SK-MEL-5 (cell line): ENCODE measurements at places on chromosomes 6 and 20. TPM values are rescaled to one million over a fixed set of nuclear protein-coding genes. Genes with fewer than 3 reads are reported as not detected.

TFEB gene
- total RNA-seq: 1.9 and 3.7 TPM in 2 replicates

RBPJL gene
- not detected in 2 replicates for total RNA-seq

FAM83D gene
- total RNA-seq: 35.7 and 36.6 TPM in 2 replicates

HSPA1B gene
- total RNA-seq: 104 TPM in 2 replicates

UBD gene
- not detected in 2 replicates for total RNA-seq

ARMC12 gene
- total RNA-seq: 0.35 TPM in 1 of 2 replicates, not detected in the other

CFB gene
- total RNA-seq: not detected in 2 replicates

MMS22L gene
- 15.1 and 16.4 TPM in 2 replicates for total RNA-seq

ZNF512B gene
- 8.5 and 8.9 TPM in 2 replicates for total RNA-seq

SLC52A3 gene
- total RNA-seq: 0.03 and 0.11 TPM in 2 replicates

KAT14 gene
- 18.6 and 20.7 TPM in 2 replicates for total RNA-seq

GNRH2 gene
- not detected in 2 replicates for total RNA-seq

BACH2 gene
- 0.77 and 0.88 TPM in 2 replicates for total RNA-seq

FKBP1C gene
- total RNA-seq: 0.98 and 1.4 TPM in 2 replicates

ATG5 gene
- 27.8 and 32.6 TPM in 2 replicates for total RNA-seq

DSTN gene
- 180 and 190 TPM in 2 replicates for total RNA-seq

FOXQ1 gene
- not detected in 2 replicates for total RNA-seq

SIRPB2 gene
- not detected in 2 replicates for total RNA-seq

RCAN2 gene
- 0.11 TPM in 1 of 2 replicates, not detected in the other for total RNA-seq

CST5 gene
- total RNA-seq: 0.26 TPM in 1 of 2 replicates, not detected in the other

CALHM5 gene
- 0.05 TPM in 1 of 2 replicates, not detected in the other for total RNA-seq

MCHR2 gene
- 0.16 and 0.18 TPM in 2 replicates for total RNA-seq

HTR1B gene
- total RNA-seq: not detected in 2 replicates

LAMA4 gene
- total RNA-seq: 48.9 and 54.9 TPM in 2 replicates

CTAGE9 gene
- total RNA-seq: not detected in 2 replicates

NR2E1 gene
- total RNA-seq: 0.18 and 0.24 TPM in 2 replicates

LKAAEAR1 gene
- 1.1 TPM in 1 of 2 replicates, not detected in the other for total RNA-seq

CRISP2 gene
- not detected in 2 replicates for total RNA-seq

MRPL14 gene
- total RNA-seq: 60.0 and 61.2 TPM in 2 replicates

ERMARD gene
- total RNA-seq: 16.2 and 18.1 TPM in 2 replicates

SEL1L2 gene
- not detected in 2 replicates for total RNA-seq

TPD52L2 gene
- 74.4 and 76.4 TPM in 2 replicates for total RNA-seq

VGLL2 gene
- total RNA-seq: not detected in 2 replicates

RNF114 gene
- total RNA-seq: 85.0 and 90.6 TPM in 2 replicates

CPNE5 gene
- 0.63 TPM in 1 of 2 replicates, not detected in the other for total RNA-seq

THEMIS gene
- total RNA-seq: not detected in 2 replicates

ULBP2 gene
- total RNA-seq: 0.37 and 0.61 TPM in 2 replicates

KCNK16 gene
- not detected in 2 replicates for total RNA-seq

ULBP1 gene
- not detected in 2 replicates for total RNA-seq

RIMS1 gene
- total RNA-seq: not detected in 2 replicates

DBNDD2 gene
- total RNA-seq: 0.77 and 1.5 TPM in 2 replicates

MUC21 gene
- total RNA-seq: not detected in 2 replicates

MLN gene
- total RNA-seq: not detected in 2 replicates

UBE2C gene
- total RNA-seq: 75.4 and 76.9 TPM in 2 replicates

CST7 gene
- 0.29 and 0.45 TPM in 2 replicates for total RNA-seq
